Spinal cord (tissue), 10 donors: ENCODE measurements at places on chromosomes 13 and 19.

DNA sequence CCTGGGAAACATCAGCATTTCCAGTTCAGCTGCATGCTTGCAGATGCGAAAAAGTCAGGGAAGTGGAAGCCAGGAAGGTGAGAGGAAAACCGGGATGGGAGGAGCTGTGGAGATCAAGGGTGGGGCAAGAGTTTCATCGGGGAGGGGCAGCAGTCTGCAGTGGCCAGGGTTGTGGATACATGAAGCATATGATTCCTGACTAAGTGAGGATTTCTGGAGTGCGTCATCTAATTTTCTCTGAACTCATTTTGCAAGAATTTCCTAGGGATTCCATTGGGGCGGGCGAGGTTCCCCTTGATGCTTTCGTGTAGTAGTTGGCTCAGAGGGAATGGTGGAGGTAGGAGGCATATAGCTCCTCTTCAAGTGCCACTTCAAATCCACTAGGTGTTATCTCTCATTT, 344.1 kb upstream of the TMTC4 start:
- no peak for DNase-seq

DNA sequence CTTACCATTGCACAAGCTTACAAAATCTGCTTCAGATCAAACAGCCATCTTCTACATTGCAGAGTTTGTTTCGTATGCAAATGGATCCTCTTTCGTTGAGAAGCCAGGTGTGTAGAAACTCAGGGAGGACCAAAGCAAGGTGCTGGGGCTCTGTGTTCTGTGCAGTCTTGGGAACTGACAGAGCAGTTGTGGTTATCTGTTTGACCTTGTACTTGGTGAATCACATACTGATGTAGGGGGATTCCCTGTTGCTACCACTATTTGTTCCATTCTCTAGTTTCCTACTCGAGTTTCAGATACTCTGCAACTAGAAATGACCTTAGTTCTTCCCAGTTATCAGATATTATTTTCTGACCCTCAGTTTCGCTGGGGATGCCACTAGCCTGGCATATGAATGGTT, 95.2 kb upstream of the CLDN10 start:
- no peak for DNase-seq

GRCh38 chr19:7203332-7203731, 90.9 kb downstream of the INSR start:
- no peak for DNase-seq

- no peak for DNase-seq
Observed at GRCh38 chr19:45667620-45668341, at the start of gene GIPR. Gene GIPR (plus strand): TSS chr19:45668221. CDS start chr19:45669521, 1,300 bp downstream.
